Cerebellum (tissue), 4 donors: ENCODE measurements at places on chromosomes 16 and 17. TPM values are rescaled to one million over a fixed set of nuclear protein-coding genes. Genes with fewer than 3 reads are reported as not detected.

Gene REXO5
- 14.6 TPM for total RNA-seq

Gene NOMO2
- total RNA-seq = 66.6 TPM

Gene CHST5
- 0.45 TPM for total RNA-seq

Gene C16orf74
- total RNA-seq = 1.00 TPM

DNA sequence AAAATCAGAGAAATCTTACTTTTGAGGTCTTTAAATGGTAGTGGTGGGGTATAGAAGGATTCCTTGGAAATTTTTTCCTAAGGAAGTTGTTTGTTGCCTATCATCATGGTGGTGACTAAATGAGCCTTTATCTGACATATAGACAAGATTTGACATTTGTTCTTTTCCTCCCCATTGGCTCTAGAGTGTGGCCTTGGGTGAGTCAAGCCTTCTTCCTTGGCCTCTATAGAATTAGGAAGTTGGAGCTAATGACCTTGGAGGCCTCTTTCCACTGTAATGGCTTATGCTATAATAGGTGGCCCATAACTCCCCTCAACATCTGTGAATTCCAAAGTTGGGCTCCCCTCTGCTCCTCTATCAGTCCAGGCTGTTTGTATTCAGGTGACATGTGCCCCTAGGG lies 79.1 kb upstream of the HNF1B start:
- DNase-seq = no peak

Gene KRTAP1-5
- total RNA-seq = not detected

DNA sequence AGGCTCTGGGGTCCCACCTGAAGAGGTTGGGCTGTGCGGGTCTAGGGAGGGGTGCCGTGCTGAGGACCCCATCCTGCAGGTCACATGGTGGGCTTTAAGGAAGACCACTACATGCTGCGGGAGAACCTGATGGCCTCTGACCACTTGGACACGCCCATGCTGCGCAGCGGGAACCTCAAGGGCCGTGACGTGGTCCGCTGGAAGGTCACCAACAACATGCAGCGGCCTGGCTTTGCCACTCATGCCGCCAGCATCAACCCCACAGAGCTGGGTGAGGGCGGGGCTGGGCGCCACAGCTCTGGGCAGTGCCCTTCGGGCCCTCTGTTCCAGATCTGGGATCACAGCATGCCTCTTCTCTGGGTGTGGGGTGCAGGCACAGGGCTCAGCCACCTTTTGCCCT lies 18.5 kb downstream of the ITGB4 start:
- no peak for DNase-seq

DNA sequence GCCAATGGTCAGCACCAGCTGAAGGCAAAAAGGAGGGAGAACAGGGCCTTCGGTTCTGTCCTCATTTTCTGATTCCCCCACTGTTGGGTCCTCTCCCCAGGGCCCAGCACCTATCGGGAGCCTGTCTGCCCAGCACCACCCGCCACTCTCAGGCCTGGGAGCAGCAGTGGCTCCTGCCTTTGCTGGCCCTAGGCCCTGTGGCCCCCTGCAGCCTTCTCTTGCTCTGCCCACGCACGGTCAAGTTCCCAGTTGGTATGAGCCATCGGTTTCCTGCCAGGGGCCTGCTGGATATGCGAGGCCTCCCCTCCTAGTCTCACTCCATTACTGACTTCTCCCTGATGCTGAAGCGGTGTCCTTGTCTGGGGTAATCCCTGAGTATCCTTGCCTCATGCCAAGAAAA lies 37.5 kb downstream of the HSBP1 start:
- DNase-seq = no peak

- DNase-seq = no peak
These were observed 41.4 kb downstream of the SMG6 start for GRCh38 chr17:2262135-2262587.

Gene CYBC1
- 32.2 TPM for total RNA-seq
